Sciatic nerve (tissue), 2 donors: ENCODE measurements at places on chromosomes 2 and 18.

- DNase-seq: no peak
Measured at GRCh38 chr2:188201639-188202038, 90.0 kb upstream of the GULP1 start.

DNA sequence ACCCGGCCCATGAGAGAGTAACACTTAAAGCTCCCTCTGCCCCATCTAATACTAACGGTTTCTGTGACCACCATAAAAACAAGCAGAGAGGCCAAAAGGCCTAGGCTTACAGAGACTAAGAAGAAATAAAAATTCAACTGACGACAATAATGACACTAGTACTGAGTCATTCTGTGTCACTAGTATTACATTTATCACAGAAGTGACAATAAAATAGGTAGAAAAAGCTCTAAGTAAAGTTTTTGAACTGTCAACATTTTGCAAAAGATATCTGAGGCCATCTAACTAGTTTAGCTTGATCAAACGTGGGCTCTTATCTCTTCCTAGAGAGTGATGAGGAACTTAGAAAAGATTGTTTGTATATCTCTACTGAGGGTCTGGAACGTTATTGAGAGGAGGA, 35.6 kb downstream of the AP1S3 start:
- no peak for DNase-seq

GRCh38 chr18:77114415-77115191, 18.0 kb downstream of the MBP start:
- peak; percentile 84 for DNase-seq

DNA sequence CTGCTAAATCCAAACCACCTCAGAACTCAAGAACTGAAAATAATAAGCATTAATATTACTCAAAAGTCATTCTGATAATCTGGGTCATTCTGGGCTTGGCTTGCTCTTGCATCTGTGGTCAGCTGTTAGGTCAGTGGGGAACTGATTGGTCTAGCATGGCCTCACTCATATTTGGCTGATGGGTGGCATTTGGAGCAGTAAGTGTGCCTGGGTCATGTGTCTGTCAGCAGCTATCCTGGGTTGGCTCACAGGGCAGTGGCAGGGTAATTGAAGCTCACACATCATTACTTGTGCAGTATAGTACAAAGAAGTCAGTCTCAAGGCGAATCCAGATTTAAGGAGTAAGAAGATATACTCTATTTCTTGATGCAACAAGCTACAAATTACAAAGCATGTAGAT, 9.6 kb downstream of the RPL37A start:
- DNase-seq: no peak

GRCh38 chr2:185372188-185372587, 366.4 kb upstream of the FSIP2 start:
- DNase-seq: no peak

DNA sequence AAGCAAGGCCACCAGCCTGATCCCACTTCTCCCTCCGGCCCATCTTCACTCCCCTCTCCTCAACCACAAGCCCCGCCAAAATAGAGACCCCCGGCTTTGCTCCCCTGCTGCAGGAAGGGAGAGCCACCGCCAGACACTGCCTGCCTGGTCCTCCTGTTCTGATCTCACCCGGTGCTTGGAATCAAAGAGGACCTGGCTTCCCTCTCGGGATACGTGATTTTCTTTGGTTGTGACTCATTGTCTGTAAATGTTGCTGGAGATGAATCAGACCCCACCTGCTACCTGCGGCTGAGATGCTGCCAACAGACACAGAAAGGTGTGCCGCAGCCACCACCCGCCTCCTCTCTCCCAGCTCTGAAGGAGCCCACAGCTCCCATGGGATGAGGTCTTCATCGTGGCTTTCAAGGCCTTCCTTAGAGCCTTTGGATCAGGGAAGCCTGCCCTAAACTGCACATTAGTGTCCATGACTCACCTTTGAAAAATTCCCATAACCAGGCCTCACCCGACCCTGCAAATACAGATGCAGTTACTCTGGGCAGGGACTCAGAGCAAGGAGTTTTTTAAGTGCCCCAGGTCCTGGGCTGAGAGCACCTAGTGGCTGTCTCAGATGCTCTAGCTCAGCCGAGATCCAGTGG, 79.4 kb upstream of the ZNF532 start:
- DNase-seq: no peak
